Activated T-cell treated with anti-CD3 and anti-CD28 coated beads, Interleukin-2, amount 50 U/mL, for 48 hours (primary cell): ENCODE measurements at places on chromosomes 4 and X.
A peak's percentile ranks its signal among the peaks of the same experiment; 100 is the strongest.

DNA sequence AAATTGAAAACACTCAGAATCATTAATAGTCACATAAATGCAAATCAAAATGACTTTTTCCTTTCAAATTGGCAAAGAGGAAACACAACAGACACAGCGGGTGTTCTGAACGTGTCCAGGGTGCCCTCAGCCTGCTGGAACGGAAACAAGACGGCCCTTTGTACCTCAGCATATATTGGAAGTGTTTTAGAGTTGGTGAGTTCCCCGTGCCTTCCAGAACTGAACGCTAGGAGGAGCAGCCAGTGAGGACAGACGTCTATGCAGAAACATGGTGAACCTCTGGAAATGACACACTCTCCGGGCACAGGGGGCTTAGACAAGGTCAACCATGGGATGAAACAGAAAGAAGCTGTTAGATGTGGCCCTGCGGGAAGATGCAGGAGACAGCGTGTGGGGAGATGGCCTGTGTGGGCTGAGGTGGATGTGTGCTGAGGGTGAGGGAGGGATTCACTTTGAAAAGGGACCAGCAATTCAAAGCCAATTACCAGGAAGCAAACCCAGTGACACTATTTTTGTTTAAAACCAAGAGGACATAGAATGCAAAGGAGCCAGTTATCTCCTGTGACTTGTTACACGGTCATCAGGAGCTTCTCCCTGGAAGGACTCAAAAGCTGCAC is 40.4 kb downstream of the RNF212 start:
- DNase-seq: peak; percentile 65

- DNase-seq: no peak
Measured at GRCh38 chrX:38438321-38438720, 85.9 kb downstream of the OTC start.

GRCh38 chr4:65954416-65954815 is 284.1 kb upstream of the EPHA5 start:
- DNase-seq: no peak

DNA sequence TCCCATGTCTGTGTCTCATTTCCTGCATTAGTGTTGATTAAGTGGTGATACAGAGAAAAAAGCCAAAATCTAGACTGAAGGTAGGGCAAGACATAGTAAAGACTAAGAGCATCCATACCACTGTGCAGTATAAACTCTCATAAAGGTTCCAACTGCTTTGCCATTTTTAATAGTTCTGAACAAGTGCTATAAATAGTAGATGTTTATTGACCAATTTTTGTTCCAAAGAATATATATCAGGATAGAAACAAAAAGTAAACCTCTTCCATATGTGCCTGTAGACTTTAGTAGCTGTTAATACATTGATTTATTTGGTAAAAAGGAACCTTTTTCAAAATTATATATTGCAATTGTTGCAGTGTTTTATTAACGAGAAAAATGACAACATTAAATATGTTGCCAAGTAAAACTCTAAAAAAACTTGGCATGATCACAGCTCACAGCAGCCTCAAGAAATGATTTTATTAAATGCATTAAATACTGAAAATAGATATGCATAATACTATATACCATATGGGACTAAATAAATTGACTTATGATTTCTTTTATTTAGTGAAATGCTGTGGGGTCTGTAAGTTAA is 22.3 kb upstream of the AASDH start:
- DNase-seq: no peak

GRCh38 chr4:74038425-74039314 is at the start of gene CXCL3:
Gene CXCL3, minus strand, starts transcription at chr4:74038689. Its CDS starts 78 bp downstream, at chr4:74038611.
- peak; percentile 31 for DNase-seq

- DNase-seq: no peak
Measured at GRCh38 chr4:169143335-169143734, 127.4 kb downstream of the SH3RF1 start.

DNA sequence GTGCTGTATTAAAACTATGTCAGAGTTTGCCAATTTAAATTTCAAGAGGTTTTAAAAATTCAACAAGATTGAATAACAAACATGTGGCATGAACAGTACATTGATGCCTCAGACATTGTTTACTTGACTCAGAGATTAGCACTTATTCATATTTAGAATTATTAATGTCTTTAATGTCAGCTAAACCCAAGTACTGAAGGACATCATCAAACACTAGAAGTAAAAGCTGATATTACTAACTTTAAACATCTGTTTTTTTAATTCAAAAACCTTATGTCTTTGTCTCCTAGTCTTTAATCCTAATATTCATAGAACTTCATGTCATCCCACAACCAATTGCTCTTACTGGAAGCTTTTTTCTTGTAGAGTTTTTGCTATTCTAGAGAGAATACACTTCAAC is 406.2 kb upstream of the PCDH7 start:
- no peak for DNase-seq

- DNase-seq: no peak
Measured at GRCh38 chr4:86928400-86929255, 6.2 kb upstream of the AFF1 start.

DNA sequence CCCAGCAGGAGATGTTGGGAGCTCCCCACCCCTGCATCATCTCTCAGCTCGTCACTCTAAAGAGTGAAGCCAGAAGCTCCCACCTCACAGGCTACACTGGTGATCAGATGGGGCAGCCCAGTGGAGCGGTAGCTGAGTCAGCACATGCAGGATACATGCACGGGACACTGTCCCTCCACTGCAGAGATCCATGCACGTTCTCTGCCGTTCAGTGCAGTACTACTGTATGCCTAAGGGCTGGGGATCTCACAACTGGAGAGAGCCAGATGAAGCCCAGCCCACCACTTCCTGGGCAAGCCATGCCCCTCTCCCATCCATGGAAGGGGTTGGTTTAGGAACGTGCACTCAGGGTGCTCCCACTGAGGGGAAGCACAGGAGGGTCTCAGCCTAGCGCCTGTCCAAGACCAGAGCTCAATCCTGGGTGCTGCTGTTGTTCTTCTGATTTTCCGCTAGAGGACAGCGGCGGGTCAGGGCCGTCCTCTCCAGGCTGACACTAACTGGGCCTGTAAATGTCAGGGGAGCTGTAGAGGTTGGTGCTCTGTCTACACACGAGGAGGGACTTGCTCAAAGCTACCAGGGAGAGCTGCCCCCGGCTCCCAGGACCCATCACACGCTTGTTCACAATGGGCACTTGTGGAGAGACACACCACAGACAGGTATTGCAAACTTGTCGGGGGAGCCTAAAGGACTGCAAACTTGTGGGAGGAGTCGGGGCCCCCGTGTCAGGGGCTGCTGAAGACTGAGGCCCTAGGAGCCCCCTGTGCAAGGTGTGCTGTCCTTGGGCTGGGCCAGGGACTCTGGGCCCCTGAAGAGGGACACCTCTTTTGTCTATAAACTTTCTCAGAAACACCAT is 18.2 kb upstream of the ABLIM2 start:
- peak; percentile 53 for DNase-seq

- no peak for DNase-seq
Measured at GRCh38 chr4:18394656-18395055, 373.1 kb upstream of the LCORL start.

DNA sequence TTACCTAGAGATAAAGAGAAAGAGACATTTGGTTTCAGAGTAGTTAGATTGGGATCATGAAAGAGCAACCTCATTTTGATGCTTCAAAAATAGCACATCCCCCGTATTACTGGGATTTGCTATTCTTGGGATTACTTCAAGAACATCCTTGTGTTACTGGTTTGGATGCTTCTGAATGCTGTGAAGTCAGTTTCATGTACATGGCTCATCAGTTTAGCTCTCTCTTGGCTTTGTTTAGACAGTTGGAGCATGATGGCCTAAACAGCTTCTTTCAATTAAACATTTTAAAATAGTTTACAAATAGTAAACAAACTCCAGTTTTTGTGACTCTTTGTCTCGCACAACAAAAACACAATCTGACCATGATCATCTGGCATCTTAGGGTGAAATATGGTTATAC is 23.9 kb downstream of the HTT start:
- DNase-seq: no peak

- DNase-seq: no peak
Measured at GRCh38 chr4:168908093-168908492, 102.0 kb downstream of the CBR4 start.

- no peak for DNase-seq
Measured at GRCh38 chrX:32495855-32496254, 715.5 kb downstream of the DMD start.
